ENCODE measurements at places on chromosomes 1 and 21.

- no peak for DNase-seq
Observed at GRCh38 chr1:32863218-32863880, 7.4 kb downstream of the FNDC5 start.

DNA sequence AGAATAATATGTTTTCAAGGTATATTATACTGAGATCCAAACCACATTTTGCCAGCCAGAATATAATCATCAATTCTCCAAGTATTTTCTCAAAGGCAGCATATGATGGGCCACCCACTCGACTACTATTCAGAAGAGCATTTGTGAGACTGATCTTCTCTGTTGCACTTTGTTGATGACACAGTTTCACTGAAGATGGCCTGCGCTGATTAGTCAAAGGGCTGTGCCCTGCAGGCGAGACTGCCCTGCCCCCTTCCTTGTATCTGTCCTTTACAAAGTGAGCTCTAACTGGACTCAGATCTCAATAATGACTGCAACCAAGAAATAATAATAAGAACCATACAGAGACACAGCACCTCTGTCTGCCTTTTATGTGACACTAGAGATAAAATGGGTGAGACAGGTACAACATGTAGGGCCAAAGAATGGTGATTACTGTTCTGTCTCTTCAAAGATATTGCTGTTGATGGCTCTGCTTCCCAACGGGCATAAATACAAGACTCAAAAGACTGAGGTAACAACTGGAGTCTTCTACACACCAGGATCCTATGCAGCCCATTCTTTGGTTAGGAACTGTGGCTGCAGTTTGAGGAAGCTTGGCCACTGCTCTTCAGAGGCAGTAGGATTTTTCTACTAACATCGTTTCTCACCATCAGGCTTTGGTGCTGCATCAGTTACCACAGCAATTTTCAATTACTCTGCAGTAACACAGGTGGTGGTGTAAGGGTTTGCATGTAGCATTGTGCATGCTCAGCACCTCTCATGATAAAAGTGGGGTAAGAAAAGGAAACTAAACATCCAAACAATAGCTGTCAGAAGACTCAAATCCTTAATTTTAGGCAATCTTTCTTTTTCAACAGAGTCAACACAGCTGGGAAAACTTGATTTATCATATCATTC is 481.1 kb downstream of the PTBP2 start:
- DNase-seq, result no peak

GRCh38 chr1:94983171-94983739 is 56.3 kb upstream of the CNN3 start:
- DNase-seq, result no peak

DNA sequence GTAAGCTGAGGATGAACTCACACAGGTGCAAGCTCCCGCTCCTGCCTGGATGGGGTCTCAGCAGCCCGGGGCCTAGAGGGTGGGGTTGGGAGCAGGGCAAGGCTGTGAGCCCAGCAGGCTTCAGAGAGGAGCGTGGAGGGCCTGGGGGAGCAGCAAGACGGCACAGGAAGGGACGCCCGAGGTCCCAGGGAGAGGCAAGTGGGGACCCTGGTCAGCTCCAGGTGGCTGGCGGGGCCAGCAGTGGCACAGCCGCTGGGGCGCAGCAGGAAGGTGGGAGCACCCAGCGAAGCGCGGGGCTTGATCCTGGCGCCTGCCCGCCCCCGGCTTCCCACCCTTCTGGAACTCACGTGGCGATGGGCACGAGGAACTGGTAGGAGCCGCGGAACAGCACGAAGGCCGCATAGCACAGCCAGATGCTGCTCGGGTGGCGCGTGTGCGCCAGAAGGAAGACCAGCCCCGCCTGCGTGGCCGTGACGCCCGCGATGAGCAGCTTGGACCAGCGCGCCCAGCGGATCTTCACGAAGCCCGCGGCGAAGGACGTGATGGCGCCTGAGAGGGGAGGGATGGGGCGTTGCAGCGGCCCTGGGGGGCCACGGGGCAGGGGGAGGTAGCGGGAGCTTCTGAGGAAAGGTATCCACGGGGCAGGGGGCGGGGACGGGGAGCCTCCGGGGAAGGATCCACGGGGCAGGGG is 11.7 kb downstream of the SLC19A1 start:
- DNase-seq, result no peak

DNA sequence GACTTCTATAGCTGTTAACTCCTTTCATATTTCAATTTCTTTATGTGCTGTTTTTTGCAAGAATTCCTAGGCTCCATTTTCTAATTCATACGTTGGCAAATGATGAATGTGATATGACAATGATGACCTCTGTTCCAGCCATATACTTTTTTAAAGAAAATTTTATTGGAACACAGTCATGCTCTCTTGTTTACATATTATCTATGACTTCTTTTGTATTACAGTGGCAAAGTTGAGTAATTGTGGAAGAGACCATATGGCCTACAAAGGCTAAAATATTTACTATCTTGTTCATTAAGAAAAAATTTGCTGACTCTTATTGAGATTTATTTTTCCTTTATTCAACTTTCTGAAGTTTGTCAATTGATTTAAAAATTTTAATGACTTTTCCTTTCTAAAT is 7.1 kb downstream of the IFI44L start:
- no peak for DNase-seq

DNA sequence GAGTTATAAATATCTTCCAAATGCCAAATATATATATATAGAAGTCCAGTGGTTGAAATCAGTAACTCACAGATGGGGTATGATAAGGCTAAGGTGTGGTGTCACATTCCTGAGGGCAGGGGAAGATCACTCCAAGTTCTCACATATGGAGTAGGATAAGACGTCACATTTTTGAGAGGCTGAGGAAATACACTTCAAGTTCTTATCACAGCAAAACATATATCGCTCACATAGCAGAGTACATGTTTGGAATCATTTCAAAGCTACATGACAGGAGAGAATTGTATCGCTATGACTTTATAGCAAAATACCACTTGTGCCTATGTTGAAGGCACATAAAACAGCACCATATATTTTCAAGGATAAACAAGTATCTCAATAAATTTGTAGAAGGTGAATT is 55.1 kb downstream of the RBM11 start:
- no peak for DNase-seq

GRCh38 chr1:99855914-99856450 is 5.8 kb downstream of the AGL start:
- DNase-seq, result no peak

DNA sequence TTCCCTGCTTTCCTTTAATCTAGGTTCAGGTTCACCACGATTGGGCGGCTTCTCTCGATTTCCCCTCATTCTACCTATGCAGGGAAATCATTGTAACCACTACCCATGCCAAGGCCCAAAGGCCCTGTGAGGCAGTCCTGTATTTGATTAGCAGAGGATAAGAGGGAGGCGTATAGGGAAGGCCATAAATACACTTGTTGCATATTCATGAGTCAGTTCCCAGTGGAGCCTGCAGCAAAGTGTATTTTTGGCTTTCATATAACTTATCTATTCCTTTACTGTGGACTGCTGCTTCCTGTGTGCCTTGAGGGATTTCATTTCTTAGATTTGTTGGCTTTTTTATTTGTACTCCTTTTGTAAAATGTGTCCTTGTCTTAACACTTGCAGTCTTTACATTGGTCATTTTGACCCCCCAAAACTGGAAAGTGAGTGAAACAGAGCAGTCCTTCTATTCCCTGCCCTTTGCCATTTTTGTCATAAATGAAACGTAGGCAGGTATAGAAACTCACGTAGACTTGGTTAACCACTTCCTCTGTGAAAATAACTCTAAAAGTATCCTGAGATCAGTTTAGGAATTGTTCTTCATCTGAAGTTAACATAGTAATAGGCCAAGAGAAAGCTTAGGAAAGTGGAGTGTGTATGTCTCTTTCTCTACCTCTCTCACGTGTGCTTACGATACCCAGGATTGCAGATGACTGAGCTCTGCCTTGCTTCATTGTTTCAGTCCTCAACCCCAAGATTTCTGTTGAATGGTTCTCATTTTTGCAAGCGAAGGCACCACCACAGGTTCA is 19.6 kb upstream of the KCNQ4 start:
- no peak for DNase-seq

GRCh38 chr1:6783936-6784559 is 1.2 kb upstream of the CAMTA1 start:
- DNase-seq, result no peak

DNA sequence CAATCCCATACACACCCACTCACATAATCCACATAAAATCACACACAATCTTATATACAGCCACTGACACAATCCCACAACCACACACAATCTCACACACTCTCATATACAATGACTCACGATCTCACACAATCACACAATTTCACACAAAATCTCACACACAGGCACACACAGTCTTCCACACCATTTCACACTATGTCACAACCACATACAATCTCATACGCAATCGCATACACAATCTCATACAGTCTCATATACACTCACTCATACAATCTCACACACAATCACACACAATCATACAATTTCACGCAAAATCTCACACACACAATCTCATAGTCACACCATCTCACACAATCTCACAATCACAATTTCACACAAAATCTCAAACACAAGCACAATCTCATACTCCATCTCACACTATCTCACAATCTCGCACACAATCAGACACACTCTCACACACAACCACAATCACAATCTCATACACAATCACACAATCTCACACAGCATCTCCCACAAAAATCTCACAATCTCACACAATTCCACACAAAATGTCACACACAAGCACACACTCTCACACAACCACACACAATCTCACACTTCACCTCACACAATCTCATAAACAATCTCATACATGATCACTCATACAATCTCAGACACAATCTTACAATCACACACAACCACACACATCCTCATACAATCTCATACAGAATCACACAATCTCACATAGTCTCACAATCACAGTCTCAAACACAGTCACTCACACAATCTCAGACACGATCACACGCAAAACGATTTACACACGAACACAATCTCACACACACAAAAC is 18.5 kb downstream of the CASZ1 start:
- DNase-seq, result no peak

Data from CD4-positive, alpha-beta T cell treated with Interleukin-2 at 100 ng/mL for 4 hours (primary cell).